ENCODE measurements at places on chromosomes 4 and X. TPM values are rescaled to one million over a fixed set of nuclear protein-coding genes. Genes with fewer than 3 reads are reported as not detected.
A peak's percentile ranks its signal among the peaks of the same experiment; 100 is the strongest.

DNA sequence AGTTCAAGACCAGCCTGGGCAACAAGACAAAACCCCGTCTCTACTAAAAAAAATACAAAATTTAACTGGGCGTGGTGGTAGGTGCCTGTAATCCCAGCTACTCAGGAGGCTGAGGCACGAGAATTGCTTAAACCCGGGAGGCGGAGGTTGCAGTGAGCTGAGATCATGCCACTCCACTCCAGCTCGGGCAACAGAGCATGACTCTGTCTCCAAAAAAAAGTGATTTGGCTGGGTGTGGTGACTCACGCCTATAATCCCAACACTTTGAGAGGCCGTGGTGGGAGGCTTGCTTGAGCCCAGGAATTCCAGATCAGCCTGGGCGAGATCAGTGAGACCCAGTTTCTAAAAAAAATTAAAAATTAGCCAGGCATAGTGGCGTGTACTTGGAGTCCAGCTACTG, 4.1 kb downstream of the OPHN1 start:
- DNase-seq: peak; percentile 65

The IL13RA2 gene
- not detected for total RNA-seq

The DCHS2 gene
- 0.34 TPM for total RNA-seq

The PUDP gene
- total RNA-seq: 1.6 TPM

DNA sequence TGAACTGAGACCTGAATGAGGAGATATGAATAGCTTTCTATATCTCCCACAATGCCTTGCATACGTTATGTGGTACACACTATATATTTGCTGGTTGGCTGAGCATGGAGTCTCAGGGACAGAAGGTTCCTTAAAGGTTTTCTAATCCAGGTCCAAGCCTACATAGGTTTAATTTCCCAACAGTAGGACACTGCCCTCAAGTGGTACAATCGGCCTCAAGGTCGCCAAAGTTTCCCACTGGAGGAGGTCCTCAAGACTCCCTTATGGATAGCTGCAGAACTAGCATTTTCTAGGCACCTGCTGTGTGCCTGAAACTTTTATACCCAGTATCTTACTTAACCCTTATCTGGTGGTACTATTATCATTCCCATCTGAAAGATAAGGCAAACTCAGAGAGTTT, 21.0 kb upstream of the EFNB1 start:
- DNase-seq: peak; percentile 8

The NAT8L gene
- 3.0 TPM for total RNA-seq

The RHOH gene
- total RNA-seq: 0.24 TPM

- DNase-seq: no peak
Observed at GRCh38 chrX:151516538-151517187, 46.8 kb upstream of the PASD1 start.

- DNase-seq: no peak
Observed at GRCh38 chr4:169080981-169081380, 70.9 kb upstream of the CBR4 start.

- no peak for DNase-seq
Observed at GRCh38 chr4:60221866-60222265, 978.3 kb upstream of the ADGRL3 start.

The TEX13B gene
- not detected for total RNA-seq

DNA sequence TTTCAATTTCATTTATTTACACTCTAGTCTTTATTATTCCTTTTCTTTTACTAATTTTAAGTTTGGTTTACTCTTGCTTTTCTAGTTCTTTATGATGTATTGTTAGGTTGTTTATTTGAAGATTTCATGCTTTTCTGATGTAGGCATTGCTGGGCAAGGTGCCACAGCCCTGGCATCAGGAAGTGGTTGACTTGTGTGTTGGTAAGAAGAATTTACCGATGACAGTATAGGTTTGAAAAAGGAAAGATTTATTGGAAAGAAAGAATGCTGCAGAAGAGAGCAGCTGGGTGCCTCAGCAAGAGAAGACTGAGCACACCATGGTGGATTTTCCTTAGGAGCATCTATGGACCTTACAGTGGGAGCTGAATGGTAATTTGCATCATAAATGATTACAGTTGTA, 153.2 kb downstream of the KLF8 start:
- DNase-seq: no peak

DNA sequence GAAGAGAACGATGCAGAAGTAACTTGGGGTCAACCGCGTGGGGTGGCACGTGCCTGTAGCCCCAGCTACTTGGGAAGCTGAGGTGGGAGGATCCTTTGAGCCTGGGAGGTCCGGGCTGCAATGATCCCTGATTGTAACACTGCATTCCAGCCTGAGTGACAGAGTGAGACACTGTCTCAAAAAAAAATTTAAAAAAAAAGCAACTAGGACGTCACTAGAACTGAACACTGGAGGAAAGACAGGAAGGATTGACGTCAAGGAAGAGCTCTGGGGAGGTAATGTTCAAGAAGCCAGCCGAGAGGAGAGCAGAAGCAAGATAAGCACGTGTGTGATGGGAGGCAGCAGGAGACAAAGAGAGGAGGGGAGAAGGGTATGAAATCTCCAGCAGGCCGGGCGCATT, 28.7 kb downstream of the S100G start:
- DNase-seq: no peak

GRCh38 chr4:79273915-79274314, 51.9 kb downstream of the NAA11 start:
- DNase-seq: no peak
